ENCODE measurements at places on chromosomes 3 and 15.

- H3K36me3 ChIP-seq = peaks cover 2% of the 10 kb centered on the region
- no peaks in the 10 kb centered on the region for H3K27me3 ChIP-seq
- H3K27ac ChIP-seq = no peak overlapping the region
- DNase-seq = no peak
- H3K4me1 ChIP-seq = peaks cover 10% of the 10 kb centered on the region
These were observed 235.1 kb upstream of the CCDC54 start for GRCh38 chr3:107142171-107142570.

GRCh38 chr3:57048052-57048671, 12.3 kb upstream of the SPATA12 start:
- no peaks in the 10 kb centered on the region for H3K36me3 ChIP-seq
- H3K27ac ChIP-seq = peak overlapping the region; percentile 64
- DNase-seq = no peak

- no peaks in the 10 kb centered on the region for H3K4me1 ChIP-seq
- no peak overlapping the region for H3K4me3 ChIP-seq
- no peaks in the 10 kb centered on the region for H3K36me3 ChIP-seq
- H3K27me3 ChIP-seq = peaks cover 9% of the 10 kb centered on the region
- DNase-seq = no peak
These were observed 86.6 kb downstream of the CHRD start for GRCh38 chr3:184466413-184466960.

DNA sequence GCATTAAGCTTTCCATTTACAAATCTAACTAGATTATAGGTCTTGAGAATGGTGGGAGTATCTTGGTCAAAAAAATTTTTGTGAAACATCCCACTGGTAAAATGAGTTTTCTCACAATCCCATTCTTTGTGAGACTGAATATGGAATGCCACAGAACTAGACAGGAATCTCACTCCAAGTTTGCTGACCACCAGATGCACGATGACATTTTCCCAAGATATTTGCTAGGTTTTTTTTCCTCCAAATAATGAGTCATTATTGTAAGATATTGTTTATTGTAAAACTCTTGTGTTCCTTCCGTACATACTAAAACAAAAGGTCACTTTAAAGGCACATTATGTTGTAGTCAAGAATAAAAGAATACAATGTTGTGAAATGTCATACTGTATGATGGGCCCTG, 53.9 kb downstream of the COPS2 start:
- no peaks in the 10 kb centered on the region for H3K4me1 ChIP-seq
- H3K36me3 ChIP-seq = peaks cover 5% of the 10 kb centered on the region
- no peak overlapping the region for H3K27ac ChIP-seq
- no peaks in the 10 kb centered on the region for H3K27me3 ChIP-seq
- no peak overlapping the region for H3K4me3 ChIP-seq
- DNase-seq = no peak

DNA sequence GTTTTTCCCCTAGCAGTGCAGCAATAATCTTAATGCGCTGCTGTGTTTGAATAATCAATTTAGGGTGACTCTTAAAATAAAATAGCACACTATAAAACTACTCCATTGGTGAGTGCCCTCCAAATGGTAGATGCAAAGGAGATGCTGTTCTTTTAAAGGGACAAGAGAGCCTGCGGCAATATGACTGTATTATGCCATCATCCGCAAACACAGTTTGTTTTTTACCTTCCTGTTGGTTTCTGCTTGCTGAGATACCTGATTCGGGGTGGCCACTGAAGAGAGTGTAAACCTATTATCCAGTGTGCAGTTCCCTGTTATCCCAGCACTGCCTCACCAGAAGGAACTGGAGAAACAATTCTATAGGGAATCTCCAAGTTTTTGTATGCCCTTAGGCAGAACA, 523.1 kb upstream of the TGFBR2 start:
- no peak for DNase-seq
- H3K4me3 ChIP-seq = no peak overlapping the region
- H3K36me3 ChIP-seq = no peaks in the 10 kb centered on the region
- no peak overlapping the region for H3K27ac ChIP-seq

DNA sequence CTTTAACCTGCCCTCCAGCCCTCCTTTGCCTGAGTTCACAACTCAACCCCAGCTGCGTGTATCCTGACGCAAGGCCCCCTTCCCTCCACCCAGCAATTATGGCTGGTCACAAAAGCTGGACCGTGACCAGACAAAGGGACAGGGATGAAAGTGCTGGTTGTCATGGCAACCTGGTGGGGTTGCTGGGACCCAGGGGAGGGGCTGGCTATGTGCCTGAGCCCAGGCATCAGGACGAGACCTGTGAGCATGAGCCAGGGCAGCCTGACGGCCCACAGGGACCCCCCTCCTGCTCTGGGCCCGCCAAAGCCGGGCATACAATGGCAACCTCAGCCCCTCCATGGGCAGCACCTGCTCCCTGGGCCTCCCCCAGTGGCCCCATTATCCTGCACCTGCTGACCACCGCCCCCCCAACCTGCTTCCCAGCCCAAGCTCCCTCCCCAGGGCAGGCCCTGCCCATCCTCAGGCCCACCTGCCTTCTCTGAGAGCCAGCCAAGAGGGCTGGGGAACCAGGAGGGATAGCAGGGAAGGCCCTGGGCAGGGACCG, 4.5 kb upstream of the DNAH1 start:
- H3K27ac ChIP-seq = peak overlapping the region; percentile 86
- no peaks in the 10 kb centered on the region for H3K36me3 ChIP-seq
- peaks cover 3% of the 10 kb centered on the region for H3K27me3 ChIP-seq
- H3K4me1 ChIP-seq = peaks cover 48% of the 10 kb centered on the region
- H3K4me3 ChIP-seq = peak overlapping the region; percentile 41
- peak; percentile 74 for DNase-seq

- H3K27me3 ChIP-seq = peaks cover 7% of the 10 kb centered on the region
- H3K4me3 ChIP-seq = no peak overlapping the region
- H3K36me3 ChIP-seq = no peaks in the 10 kb centered on the region
- H3K27ac ChIP-seq = no peak overlapping the region
These were observed 172.0 kb upstream of the HES1 start for GRCh38 chr3:193963808-193964516.

- H3K27me3 ChIP-seq = no peaks in the 10 kb centered on the region
- no peak overlapping the region for H3K4me3 ChIP-seq
- no peaks in the 10 kb centered on the region for H3K36me3 ChIP-seq
- DNase-seq = no peak
- no peaks in the 10 kb centered on the region for H3K4me1 ChIP-seq
These were observed 31.7 kb downstream of the BCL2L10 start for GRCh38 chr15:52080706-52081392.

- H3K4me1 ChIP-seq = no peaks in the 10 kb centered on the region
- H3K4me3 ChIP-seq = no peak overlapping the region
These were observed 128.2 kb upstream of the OSTN start for GRCh38 chr3:191070762-191071403.

DNA sequence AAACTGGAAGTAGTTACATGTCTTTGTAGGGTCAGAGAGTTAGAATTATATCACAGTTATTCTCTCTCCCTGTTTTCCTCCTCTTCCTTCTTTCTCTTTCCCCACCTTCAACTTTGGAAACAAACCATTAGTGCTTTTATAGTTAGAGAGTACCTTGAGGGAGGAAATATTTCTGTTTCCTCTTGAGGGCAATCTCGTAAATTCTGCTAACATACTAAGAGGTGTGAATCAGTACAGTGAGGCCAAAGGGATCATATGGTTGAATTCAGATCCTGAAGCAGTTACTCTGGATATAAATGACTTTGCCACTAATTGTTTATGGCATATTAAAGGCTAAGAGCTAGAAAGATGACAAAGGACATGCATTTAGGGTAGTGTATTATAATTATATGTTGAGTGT, 60.3 kb upstream of the CCNL1 start:
- H3K27ac ChIP-seq = no peak overlapping the region
- peaks cover 14% of the 10 kb centered on the region for H3K4me1 ChIP-seq
- H3K4me3 ChIP-seq = no peak overlapping the region
- DNase-seq = no peak
- no peaks in the 10 kb centered on the region for H3K36me3 ChIP-seq

DNA sequence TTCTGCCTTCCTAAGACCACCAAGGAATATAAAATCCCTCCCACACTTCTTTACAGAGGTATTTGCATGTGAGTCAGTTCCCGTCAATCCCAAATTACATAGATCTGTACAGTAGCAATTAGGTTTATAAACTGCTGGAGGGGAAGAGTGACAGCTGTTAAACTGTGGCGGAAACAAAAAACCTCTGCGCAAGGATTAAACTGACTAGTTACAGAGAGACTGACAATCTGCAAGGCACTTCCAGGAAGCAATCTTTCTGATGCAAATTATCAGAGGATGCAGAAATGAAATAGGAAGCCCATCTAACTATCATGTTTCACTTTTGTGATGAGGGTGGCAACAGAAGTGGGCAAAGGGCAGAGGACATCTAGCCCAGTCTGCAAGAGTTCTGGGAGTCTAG, 150.4 kb downstream of the RTP4 start:
- no peaks in the 10 kb centered on the region for H3K27me3 ChIP-seq
- no peak overlapping the region for H3K27ac ChIP-seq
- H3K4me1 ChIP-seq = peaks cover 8% of the 10 kb centered on the region
- H3K36me3 ChIP-seq = no peaks in the 10 kb centered on the region

DNA sequence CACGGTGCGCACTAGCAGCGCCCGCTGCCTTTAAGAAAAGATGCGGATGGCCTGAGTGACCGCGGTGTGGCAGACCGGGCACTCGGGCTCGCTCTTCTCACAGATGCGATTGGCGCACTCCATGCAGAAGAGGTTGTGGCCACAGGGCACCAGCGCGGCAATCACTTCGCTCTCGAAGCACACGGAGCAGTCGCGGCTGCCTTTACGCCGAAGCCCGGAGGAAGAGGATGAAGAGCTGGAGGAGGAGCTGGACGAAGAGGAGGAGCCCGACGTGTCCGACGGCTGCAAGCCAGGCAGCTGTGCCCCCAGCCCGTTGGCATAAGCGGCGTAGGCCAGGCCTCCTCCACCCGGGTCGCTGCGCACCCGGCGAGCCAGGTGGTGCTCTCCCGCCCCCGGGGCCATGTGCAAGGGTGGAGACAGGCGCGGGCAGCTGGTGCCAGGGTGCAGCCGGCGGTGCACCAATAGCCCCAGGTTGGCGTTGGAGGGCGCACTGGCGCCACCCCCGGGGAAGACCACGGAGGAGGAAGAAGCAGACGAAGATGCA, 2.6 kb downstream of the MEX3B start:
- H3K4me3 ChIP-seq = peak overlapping the region; percentile 100
- no peak overlapping the region for H3K27ac ChIP-seq
- peaks cover 46% of the 10 kb centered on the region for H3K4me1 ChIP-seq
- peaks cover 19% of the 10 kb centered on the region for H3K36me3 ChIP-seq

DNA sequence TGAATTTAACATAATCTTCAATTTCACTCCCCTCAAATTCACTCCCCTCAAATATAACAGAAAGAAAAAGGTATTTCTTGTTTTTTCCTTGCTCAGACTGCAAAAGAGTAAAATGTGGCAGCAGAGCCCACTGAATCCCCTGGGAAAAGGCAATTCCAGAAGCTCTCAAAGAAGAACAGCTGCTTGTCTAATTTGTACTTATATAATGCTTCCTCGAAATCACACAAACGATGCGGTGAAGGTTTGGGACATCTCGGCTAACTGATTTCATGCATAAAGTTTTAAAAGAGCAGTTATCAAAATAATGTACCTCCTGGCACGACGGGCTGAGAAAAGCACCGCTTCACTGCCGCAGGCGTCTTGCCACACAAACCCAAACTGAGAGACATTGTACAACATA, 10.7 kb downstream of the BDH1 start:
- H3K4me1 ChIP-seq = peaks cover 12% of the 10 kb centered on the region
- H3K27ac ChIP-seq = no peak overlapping the region
- H3K36me3 ChIP-seq = peaks cover 4% of the 10 kb centered on the region
- no peak for DNase-seq

- H3K27me3 ChIP-seq = no peaks in the 10 kb centered on the region
- H3K36me3 ChIP-seq = peaks cover 14% of the 10 kb centered on the region
- no peak for DNase-seq
- peaks cover 10% of the 10 kb centered on the region for H3K4me1 ChIP-seq
- H3K4me3 ChIP-seq = peak overlapping the region; percentile 27
- no peak overlapping the region for H3K27ac ChIP-seq
These were observed 26.8 kb downstream of the RPN1 start for GRCh38 chr3:128623762-128624176.

GRCh38 chr3:42855547-42856380, 19.9 kb downstream of the CYP8B1 start:
- no peaks in the 10 kb centered on the region for H3K4me1 ChIP-seq
- peaks cover 16% of the 10 kb centered on the region for H3K27me3 ChIP-seq
- no peak overlapping the region for H3K27ac ChIP-seq
- no peak overlapping the region for H3K4me3 ChIP-seq
- peaks cover 2% of the 10 kb centered on the region for H3K36me3 ChIP-seq
